ENCODE measurements at places on chromosomes 3 and 15.

DNA sequence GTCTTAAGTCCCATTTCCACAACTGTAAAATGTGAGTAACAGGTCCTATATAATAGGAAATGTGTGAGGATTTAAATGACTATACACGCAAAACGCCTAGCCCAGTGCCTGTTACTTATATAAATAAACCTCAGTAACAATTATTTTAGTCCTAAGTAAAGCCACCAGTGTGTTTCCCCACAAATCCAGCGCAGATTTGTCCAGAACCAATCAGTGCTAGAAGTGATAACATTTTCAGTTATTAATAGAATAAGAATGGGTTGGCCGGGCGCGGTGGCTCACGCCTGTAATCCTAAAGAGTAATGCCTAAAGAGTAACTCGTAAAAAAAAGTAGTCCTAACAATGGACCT lies 561 bp downstream of the RPAP1 start:
- no peak for DNase-seq

GRCh38 chr3:195256639-195257453 lies 14.1 kb downstream of the XXYLT1 start:
- DNase-seq, result no peak

GRCh38 chr15:71447328-71448250 lies 332.3 kb downstream of the THSD4 start:
- no peak for DNase-seq

- DNase-seq, result no peak
These were observed 30.6 kb upstream of the MECOM start for GRCh38 chr3:169694117-169694516.

DNA sequence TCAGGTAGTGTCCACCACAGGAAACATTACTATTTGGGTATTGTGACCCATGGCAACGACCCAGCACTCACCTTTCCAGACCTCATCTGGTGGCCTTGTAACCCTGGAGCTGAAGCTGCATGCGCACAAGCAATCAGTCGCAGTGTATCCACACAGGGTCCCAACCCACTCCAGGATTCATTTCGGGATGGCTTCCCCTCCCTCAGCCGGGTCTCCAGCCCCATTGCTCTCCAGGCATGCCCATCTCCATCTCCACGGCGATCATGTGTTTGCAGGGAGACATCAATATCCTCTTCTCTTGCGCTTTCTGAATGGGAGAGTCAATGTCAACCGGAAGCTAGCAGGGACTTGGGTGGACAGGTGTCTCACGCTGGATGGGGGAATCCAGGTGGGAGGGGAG lies 35.2 kb downstream of the GOLGA6L2 start:
- no peak for DNase-seq

DNA sequence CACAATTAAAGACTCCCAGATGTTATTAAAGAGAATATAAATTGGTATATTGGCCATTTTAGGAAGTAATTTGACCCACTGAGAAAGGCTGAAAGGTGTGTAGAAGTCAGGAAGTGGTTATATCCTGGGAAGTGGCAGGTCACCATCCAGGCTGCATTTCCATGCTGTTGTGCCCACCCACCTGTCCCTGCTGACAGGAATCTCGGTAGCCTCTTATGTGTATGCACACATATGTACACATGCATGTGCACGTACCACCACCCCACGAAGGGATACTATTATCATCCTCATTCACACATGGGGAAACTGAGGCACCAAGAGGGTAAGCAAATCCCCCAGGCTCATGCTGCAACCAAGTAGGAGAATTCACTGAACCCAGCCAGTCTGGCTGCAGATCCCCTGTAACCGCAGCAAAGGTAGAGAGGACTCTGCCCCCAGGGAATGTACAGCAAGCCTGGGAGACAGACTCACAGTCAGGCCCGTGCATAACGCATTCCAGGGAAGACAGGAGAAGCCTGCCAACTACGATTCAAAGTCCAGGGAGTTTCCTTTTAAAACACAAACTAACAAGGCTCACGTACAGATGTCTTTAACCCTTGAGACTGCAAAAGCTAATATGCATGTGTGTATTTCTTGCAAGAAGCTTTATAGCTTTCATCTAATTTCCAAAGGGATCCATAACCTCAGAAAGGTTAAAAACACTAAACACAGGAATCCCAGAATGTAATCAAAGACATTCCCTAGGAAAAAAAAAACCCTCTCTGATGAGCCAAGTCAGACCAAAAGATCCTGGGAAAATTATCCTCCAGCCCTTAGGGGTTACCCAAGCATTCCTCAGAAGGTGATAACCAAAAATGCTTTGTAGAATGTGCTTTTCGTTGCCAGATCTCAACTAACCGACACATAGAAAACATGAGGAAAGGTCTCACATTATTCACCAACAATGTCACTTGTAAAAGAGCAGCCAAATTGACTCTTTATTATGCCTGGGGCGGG lies 129.6 kb downstream of the ADAMTS17 start:
- no peak for DNase-seq

DNA sequence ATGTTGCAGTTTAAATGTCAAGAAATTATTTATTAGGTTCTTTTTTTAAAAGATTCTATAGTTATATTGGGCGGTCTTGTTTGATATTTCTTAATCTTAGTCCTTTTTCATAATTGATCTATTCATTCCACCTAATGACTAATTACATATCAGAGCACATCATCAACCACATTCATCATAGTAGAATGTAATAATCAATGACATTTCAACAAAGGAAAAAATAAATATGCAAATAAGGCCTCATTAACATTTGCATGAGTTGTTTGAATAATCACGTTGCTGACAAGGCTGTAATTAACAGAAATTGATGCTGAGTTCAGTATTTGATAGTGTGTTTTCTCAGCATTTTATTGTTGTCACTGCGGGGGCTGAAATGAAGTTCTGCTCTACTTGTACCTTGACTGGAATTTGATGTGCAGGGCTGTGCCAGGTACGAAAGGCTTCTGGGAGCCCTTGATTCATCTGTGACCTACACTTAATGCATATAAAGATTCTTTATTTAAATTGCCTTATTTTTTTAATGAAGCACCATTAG lies 215.7 kb downstream of the TCF12 start:
- DNase-seq, result no peak

GRCh38 chr3:139642996-139643395 lies 34.8 kb downstream of the NMNAT3 start:
- DNase-seq, result peak; percentile 18

GRCh38 chr15:36755341-36756000 lies 176.0 kb downstream of the CDIN1 start:
- DNase-seq, result no peak

- DNase-seq, result peak; percentile 72
These were observed 58.5 kb downstream of the ECT2 start for GRCh38 chr3:172808969-172809546.

DNA sequence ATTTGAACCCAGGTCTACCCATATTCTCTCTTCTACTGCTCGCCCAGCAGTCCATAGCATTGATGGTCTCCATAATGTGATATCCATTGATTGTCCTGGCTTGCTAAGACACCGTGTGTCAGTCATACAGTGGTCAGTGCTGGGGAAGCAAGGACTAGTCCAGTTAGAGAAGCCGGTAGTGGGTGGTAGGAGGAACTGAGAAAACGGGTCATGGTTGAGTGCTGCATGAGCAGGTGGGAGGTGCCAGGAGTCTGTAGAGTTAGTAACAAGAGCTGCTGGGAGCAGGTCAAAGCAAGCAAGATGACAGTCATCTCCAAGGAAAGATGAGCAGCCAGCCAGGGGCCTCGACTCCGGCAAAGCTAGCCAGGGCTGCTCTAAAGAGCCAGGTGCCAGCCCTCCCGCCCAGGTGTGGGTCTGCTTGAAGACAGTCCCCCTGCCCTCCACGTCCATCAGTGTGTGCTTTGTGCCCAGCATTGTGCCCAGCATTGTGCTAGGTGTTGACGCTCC lies 29.5 kb upstream of the USP3 start:
- DNase-seq, result no peak

DNA sequence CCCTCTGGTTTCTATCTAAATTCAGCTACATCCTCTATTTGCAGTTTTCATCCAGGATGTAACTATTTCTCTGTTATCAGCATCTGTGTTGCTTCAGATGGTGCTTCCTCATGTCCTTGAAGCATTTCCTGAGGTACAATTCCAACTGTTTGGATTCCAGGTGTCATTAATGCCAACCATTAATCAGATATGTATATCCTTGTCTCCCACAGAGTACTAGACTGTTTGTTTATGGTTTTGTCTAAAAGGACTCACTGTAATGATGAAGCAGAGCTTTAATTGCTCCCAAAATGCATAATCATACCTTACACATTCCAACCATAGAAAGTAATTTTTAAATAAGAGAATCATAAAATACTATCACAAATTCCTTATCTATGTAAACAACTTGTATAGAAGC lies 288.5 kb upstream of the MME start:
- no peak for DNase-seq

DNA sequence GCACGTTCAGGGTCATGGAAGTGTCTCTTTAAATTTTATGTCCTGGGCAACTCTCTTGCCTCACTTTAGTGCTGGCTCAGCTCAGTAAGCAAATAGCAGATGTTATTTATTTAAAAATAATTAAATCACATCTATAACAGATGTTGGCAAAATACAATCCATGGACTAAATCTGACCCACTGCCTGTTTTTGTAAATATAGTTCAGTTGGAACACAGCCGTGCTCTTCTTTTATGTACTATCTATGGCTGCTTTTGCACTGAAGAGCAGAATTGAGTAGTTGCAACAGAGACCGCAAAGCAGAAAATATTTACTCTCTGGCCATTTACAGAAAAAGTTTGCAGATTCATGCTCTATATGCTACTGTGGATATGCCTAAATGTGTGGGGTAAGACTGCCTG lies 79.2 kb downstream of the SAMMSON start:
- no peak for DNase-seq

DNA sequence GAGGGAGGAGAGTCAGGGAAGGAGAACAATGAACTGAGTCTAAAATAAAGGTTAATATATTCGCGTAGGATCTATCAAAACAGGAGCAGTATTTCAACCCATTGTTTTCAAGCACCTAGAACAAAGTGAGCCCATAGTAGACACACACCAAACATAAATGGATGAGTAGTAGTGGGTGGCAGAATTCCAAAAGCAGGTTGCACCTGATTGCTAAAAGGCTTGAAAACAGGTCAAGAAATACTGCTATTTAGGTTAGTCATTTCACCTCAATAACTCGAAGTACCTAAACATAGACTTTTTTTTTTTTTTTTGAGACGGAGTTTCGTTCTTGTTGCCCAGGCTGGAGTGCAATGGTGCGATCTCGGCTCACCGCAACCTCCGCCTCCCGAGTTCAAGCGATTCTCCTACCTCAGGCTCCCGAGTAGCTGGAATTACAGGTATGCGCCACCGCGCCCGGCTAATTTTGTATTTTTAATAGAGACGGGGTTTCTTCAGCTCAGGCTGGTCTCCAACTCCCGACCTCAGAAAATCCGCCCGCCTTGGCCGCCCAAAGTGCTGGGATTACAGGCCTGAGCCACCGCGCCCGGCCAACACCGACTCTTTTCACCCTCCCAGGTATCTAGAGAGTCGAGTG lies 855 bp upstream of the ABHD5 start:
- DNase-seq, result no peak

DNA sequence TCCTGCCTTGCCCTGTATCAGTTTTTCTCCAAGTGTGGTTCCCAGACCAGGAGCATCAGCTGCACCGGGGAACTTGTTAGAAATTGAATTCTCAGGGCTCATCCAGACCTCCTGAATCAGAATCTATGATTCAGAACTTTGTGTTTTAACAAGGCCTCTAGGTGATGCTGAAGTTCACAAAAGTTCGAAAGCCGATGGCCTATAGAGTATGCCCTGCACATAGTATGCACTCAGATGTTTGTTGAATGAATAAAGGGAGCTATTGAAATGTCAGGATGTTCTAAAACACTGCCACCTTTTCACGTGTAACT lies 664 bp upstream of the LARP6 start:
- DNase-seq, result no peak

GRCh38 chr15:97745481-97746071 lies 214.9 kb upstream of the ARRDC4 start:
- peak; percentile 12 for DNase-seq

Data from SK-N-MC (cell line).